ENCODE measurements at places on chromosomes 16 and 17.

GRCh38 chr16:85869206-85869605 lies 29.8 kb upstream of the IRF8 start:
- no peak for DNase-seq

DNA sequence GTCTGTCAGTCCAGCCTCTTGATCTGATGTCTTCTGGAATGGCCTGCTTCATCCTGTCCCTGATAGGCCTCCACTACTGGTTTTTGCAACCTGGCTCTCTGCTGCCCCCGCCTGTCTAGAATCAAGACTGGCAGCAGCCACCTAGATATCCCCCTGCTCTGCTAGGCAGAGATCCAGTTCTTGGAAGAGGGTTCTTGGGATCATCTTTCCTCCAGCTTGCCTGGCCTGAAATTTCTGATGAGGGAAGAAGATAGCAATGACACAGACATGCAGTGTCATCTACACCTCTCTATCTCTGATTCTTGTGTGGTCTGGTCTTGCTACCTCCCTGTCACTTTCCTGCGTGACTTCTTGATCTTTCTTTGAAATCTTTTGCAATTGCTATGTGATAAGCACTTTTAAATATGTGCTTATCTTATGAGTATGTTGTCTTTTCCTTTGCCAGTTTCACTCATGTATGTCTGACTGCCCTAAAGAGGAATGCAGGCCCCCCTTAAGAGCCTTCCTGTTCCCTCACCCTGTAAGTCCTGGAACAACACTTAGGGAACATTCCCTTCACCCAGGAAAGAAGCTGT lies 20.3 kb upstream of the NFATC3 start:
- peak; percentile 70 for DNase-seq

DNA sequence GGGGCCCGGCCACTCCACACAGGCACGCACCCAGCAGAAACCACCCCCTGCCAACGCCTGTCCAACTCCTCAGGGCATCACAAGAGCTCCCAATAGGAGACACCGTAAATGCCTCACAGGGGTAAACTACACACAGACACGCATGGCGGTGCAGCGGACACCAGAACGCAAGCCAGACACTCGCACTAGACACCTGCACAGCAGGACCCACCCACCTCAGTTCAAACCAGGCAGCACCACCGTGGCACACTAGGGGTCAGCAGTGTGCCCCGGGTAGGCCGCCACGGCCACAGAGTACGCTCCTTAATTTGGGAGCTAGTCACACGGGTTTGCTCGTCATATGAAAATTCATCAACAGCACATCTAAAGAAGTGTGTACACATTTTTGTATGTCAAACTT lies 3.4 kb downstream of the SLC38A10 start:
- DNase-seq = peak; percentile 71

DNA sequence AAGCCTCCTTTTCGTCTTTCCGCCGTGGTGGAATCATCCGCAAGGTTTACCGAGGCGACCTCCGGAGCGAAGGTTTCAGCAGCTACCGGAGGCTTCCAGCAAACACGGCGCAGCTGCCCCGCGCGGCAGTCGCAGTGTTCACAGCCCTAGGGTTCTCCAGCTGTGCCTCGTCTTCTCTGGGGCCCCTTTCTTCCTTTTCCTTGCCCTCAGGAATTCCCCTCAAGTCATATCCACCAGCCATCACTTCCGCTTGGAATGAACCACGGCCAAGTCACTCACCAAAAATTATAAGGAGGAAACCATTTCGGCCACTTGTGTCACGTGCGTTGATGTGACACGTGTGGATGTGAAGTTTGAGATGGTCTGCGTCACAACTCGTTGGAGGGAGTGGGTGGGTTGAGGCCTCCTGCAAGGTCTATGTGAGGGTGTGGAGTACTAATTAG lies 636 bp upstream of the ERN1 start:
- DNase-seq = peak; percentile 30

- no peak for DNase-seq
Measured at GRCh38 chr17:63639125-63639524, 16.9 kb downstream of the MAP3K3 start.

DNA sequence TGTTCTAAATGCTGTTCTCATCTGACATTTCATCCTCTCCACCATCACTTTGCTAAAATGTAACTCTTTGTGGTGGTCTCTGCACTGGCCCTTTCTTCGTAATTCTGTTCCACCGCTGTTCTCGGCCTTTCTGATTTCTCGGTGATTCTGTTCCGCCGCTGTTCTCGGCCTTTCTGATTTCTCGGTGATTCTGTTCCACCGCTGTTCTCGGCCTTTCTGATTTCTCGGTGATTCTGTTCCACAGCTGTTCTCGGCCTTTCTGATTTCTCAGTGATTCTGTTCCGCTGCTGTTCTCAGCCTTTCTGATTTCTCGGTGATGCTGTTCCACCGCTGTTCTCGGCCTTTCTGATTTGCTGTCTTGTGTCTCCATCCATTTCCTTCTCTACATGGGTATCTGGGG lies 12.3 kb downstream of the FOXF1 start:
- no peak for DNase-seq

GRCh38 chr16:53415504-53415903 lies 18.8 kb upstream of the RBL2 start:
- no peak for DNase-seq

GRCh38 chr16:24516900-24517669 lies 22.3 kb upstream of the RBBP6 start:
- peak; percentile 70 for DNase-seq

GRCh38 chr17:52105591-52105990 lies 52.9 kb downstream of the CA10 start:
- no peak for DNase-seq

DNA sequence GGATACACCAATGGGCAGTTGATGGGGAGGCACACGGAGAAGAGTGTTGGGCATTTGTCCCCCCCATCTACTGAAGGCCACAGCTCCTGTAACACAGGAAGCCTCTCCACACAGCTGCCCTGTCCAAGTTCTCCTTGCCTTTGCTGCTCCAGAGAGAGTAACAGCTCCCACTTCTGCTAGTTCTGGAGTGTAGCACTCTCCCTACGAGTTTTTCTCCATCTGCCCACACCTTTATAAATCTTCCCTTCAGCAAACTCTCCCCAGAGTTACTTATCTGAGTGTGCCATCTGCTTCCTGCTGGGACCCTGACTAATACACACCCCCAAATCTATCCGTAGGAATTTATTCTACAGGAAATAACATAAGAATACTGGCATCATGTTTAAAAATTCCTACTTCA lies 42.6 kb upstream of the ERN1 start:
- DNase-seq = no peak

Measured in activated CD4-positive, alpha-beta T cell treated with anti-CD3 and anti-CD28 coated beads, Interleukin-2, amount 50 U/mL, for 1 hour (primary cell).